EH (cell line): ENCODE measurements at places on chromosomes 16 and 17.
A peak's percentile ranks its signal among the peaks of the same experiment; 100 is the strongest.

DNA sequence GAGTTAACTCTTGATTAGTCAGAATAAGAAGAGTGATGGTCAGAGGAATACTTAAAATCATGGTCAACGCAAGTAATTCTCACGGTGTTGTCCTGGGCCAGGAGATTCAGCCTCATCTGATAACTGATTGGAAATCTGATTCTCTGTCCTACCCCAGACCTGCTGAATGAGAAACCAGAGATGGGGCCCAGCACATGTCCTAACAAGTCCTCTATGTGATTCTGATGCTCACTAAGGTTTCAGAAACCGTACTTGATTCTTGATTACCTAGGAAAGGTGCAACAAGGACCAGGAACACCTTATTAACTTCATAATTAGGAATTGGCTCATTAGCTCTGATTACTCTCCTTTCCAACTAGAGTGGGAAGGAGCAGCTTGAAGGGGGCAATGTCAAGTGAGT lies 44.5 kb downstream of the ANKFY1 start:
- no peak for DNase-seq

GRCh38 chr17:11430751-11431150 lies 167.5 kb upstream of the DNAH9 start:
- DNase-seq = no peak

- no peak for DNase-seq
Observed at GRCh38 chr17:12648498-12648897, 17.2 kb upstream of the MYOCD start.

- DNase-seq = no peak
Observed at GRCh38 chr17:73841431-73842060, 197.3 kb upstream of the SDK2 start.

DNA sequence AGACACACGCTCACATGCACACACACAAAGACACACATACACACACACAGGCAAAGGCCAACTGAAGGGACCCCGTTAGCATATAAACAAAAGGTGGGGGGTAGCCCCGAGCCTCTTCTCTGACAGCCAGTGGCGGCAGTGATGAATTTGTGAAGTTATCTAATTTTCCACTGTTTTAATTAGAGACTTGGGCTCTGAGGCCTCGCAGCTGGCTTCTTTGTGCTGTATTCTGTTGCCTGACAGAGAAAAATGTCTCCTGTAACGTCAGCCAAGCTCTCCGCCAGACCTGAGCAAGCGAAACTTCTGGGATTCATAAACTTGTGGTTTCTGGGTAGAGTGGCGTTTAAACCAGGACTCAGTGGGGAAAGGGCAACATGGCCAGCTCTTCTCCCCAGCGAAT lies 113.9 kb upstream of the FOXF1 start:
- peak; percentile 91 for DNase-seq

- no peak for DNase-seq
Observed at GRCh38 chr17:49629447-49629846, 48.5 kb downstream of the SPOP start.

GRCh38 chr17:46841561-46842379 lies 9.6 kb upstream of the WNT9B start:
- no peak for DNase-seq

GRCh38 chr16:3528406-3528805 lies 27.6 kb downstream of the CLUAP1 start:
- DNase-seq = no peak

GRCh38 chr16:7765079-7765550 lies 432.5 kb downstream of the RBFOX1 start:
- DNase-seq = no peak

DNA sequence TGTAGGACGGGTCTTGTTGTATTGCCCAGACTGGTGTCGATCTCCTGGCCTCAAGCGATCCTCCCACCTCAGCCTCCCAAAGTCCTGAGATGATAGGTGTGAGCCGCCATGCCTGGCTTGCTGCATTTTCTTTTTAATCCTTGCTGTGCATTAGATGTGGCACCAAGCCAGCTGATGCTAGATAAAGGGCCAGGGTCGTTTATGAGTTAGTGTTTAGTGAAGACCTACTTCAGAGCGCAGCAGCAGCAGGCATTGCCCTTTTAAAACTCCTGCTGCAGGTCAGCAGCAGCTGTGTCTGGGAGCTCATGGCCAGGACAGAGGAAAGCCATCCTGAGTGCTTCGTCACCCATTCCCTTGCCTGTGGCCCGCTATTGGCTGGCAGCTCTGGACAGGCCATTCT lies 237.3 kb downstream of the CCDC182 start:
- no peak for DNase-seq

GRCh38 chr16:70428178-70428998 lies 10.5 kb downstream of the ST3GAL2 start:
- peak; percentile 97 for DNase-seq

GRCh38 chr16:1763521-1764511 lies 7.5 kb downstream of the NME3 start:
- DNase-seq = peak; percentile 35

DNA sequence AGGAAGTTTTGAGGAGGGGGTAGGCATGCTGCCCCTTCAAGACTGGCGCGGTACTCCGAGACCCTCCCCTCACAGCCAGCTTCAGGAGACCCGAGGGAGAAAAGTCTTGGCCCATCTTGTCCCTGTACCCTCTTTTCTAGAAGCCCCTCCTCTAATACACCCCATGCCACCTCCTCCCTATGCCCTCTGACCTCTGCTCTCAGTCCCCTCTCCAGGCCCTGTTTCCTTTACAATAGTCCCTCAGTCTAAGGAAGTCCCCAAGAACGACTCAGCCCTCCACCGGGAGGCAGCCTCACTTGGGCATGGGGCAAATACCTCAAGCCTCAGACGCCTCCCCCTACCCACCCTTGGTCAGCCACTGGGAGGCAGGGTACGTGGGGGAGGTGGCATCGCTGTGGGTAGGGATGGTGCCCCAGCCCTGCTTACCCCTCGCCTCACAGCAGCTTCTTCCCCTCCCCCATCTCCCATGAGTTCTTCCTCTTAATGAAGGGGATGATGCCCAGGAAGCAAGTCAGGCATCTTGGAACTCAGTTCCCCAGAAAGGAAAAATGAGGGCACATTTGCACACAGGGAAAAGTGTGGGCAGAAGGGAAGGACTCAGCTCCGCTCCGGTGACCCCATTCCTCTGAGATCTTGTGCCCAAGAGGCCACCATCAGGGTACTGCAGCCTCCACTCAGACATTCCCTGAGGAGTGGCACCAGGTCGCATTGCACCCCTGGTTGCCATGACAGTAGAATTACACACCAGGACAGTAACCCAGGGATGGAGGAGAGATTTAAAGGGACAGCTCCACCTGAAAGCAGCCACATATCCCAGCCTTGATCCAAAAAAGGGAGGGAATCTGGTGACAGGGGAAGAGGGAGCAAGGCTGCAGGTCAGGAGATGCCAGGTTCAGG lies 6.2 kb downstream of the MPP2 start:
- DNase-seq = no peak

DNA sequence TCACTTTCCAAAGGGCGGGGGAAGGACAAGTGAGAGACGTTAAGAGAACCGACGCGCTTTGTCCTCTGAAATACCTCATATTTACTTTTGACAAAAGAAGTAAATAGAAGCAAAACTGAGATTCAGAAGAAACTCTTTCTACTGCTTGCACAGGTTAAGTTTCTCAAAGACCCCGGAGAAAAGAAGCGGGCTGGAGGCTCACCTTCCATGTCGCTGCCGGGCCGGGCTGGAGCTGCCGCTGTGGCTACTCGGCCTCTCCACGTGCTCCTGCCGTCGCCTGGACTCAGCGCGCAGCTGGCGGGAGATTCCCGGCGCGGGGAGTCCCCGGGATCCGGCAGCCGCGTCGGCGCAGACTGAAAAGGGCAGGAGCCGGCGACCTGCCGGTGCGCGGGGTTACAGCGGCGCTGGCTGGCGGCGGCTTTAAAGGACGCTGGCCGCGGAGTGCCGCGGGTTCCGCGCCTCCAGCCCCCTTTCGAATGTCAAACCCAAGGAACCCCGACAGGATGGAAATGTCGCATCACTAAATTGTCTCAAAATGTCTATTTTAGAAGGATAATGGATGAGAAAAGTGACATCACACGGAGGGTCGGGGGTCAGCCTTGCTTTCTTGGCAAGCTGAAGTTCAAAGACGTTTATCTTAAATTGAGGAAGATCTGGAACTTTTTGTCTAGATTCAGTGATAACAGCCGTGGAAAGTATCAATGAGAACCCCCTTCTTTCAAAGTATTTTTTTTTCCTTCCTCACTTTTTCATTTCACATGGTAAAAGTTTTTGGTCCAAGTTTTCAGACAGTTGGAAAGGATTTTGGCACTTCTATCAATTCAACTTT lies at the start of gene IKZF3:
Gene IKZF3 (minus strand): TSS at position 395 of the 829 bp plus-strand sequence. CDS start 186 bp downstream, at position 209.
- peak; percentile 9 for DNase-seq

DNA sequence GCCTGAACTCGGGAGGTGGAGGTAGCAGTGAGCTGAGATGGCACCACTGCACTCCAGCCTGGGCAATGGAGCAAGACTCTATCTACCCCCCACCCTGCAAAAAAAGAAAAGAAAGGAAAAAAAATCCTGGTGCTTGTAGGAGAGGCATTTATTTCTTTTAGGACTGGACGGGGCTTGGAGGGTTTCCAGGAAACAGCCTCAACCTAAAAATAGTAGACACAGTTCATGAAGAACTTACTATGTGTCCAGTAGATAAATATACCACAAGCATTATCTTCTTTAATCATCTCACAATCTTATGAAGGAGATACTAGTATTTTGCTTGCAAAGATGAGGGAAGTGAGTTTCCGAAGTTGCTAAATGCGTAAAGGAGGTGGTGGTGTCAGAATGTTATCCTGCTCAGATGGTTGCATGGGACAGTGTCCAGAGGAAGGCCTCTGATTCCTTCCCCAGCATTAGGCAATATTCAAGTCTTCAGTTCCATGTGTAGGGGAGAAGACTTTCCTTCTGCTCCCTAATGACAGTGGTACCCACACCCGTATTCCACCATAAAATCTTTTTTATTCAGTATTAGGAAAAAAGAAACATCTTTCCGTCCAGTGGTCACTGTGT lies 263.2 kb downstream of the WWOX start:
- no peak for DNase-seq

DNA sequence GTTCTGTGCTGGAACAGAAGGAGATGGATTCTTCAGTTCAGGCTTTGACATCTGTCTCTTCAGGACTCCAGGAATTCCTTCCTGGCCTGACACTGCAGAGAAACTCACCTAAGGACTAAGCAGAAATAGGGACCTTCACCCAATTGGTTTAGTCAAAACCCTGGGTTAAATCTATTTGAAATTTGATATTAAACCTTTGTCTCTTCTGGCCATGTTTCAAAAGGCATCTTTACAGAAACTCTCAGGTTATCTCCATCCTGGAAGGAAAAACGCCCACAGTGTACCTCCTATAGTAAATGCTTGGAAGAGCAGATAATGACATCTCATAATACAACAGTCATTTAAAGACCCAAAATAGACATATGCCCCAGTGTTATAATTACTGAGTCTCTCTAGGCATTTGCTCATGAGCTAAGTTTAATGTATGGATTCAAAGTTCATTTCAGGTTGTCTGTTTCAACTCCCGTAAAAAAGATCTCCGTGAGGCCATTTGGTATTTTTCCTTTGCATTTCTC lies 5.6 kb upstream of the HOXB4 start:
- no peak for DNase-seq

- DNase-seq = no peak
Observed at GRCh38 chr17:58329810-58330537, 1.4 kb upstream of the TSPOAP1 start.
